ENCODE measurements at places on chromosomes 2 and 18. TPM values are rescaled to one million over a fixed set of nuclear protein-coding genes. Genes with fewer than 3 reads are reported as not detected.

ERBB4 gene
- total RNA-seq = under 0.01 TPM

FMNL2 gene
- 23.5 TPM for total RNA-seq

SOCS6 gene
- 22.3 TPM for total RNA-seq

PLEK gene
- total RNA-seq = 3.1 TPM

UPP2 gene
- not detected for total RNA-seq

- H3K4me3 ChIP-seq = no peak overlapping the region
- no peaks in the 10 kb centered on the region for H3K27me3 ChIP-seq
- no peak for DNase-seq
- no peaks in the 10 kb centered on the region for H3K4me1 ChIP-seq
- no peak overlapping the region for H3K27ac ChIP-seq
Measured at GRCh38 chr2:17208511-17208910, 309.7 kb downstream of the RAD51AP2 start.

DNA sequence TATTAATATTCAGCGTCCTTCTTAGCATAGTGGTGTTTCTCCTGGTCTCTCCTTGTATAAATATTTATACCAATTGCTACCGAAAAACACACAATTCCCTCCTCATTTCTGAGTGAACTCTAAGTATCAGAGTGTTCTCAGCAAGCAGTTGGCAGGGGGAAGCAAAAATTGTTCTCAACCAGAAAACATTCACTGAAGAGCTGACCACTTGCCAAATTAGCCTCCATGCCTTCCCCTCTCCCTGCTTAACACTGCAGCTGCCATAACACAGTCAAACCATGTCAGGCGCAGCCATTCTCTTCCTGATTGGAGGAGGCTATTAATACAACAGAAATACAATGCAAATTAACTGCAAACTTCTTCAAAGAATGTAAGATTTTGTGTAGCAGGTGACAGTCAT is 105.0 kb downstream of the COL6A3 start:
- H3K27ac ChIP-seq = peak overlapping the region; percentile 83
- H3K27me3 ChIP-seq = no peaks in the 10 kb centered on the region
- H3K36me3 ChIP-seq = no peaks in the 10 kb centered on the region
- H3K4me3 ChIP-seq = no peak overlapping the region

DNA sequence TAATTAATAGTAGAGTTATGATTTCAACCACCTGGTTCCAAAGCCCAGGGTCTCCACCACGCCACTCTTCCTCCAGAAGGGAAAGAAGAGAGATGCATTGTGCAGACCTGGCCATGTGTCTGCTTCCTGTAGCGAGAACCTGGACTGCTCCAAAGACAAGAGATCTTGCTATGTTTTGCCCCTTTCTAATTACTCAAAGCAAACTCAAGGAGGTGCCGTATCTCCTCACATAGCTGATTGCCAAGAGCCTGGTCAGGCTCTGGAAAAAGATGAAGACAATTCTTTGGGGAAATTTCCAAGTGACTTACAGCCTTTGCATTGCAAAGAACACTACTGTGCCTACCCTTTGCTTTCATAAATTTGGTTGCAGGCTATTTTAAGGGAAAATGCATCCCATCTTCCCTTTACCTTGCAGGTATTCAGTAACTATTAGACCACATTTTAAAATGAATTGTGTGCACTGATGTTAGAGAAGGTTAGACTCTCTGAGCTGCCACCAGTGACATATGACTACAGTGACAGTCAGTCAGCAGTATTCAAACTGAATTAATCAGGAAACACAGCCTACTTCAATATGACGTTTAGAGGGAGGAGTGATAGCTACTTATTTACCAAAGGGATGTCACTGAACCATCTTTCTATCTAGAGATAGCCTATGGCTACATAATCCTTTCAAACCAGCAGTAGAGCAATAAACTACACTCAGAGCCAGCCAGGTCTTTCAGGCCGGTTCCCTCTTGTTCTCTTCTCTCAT is 842.1 kb upstream of the FANCL start:
- H3K27ac ChIP-seq = no peak overlapping the region
- peak; percentile 78 for DNase-seq
- H3K4me1 ChIP-seq = no peaks in the 10 kb centered on the region
- no peaks in the 10 kb centered on the region for H3K27me3 ChIP-seq

DNA sequence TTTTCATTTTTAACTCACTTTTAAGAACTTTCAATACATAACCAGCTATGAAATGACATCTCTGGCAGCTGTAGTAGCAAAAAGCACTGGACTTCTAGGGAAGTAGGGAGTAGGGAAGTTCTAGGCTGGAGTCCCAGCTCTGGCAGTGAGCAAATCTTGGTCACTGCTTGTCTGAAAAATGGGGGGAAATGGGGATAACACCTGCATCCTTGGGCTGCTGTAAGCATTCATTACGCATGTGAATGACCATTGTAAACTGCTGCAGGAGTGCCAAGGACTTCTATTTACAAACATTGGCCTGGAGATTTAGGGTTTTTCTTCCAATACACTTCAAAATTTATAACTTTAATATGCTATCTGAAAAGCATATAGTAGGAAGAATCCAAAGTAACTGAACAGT is 972 bp upstream of the MPP4 start:
- H3K4me1 ChIP-seq = peaks cover 14% of the 10 kb centered on the region
- no peak overlapping the region for H3K4me3 ChIP-seq
- peaks cover 42% of the 10 kb centered on the region for H3K36me3 ChIP-seq
- H3K27me3 ChIP-seq = no peaks in the 10 kb centered on the region
- DNase-seq = peak; percentile 21
- H3K27ac ChIP-seq = no peak overlapping the region

- no peaks in the 10 kb centered on the region for H3K4me1 ChIP-seq
- no peak for DNase-seq
- H3K27ac ChIP-seq = no peak overlapping the region
Measured at GRCh38 chr2:223967981-223968380, 10.7 kb downstream of the MRPL44 start.

GRCh38 chr2:224881846-224882245 is 160.4 kb downstream of the DOCK10 start:
- H3K4me1 ChIP-seq = no peaks in the 10 kb centered on the region
- H3K27ac ChIP-seq = no peak overlapping the region
- H3K36me3 ChIP-seq = no peaks in the 10 kb centered on the region
- no peaks in the 10 kb centered on the region for H3K27me3 ChIP-seq
- H3K4me3 ChIP-seq = no peak overlapping the region
- DNase-seq = no peak

DNA sequence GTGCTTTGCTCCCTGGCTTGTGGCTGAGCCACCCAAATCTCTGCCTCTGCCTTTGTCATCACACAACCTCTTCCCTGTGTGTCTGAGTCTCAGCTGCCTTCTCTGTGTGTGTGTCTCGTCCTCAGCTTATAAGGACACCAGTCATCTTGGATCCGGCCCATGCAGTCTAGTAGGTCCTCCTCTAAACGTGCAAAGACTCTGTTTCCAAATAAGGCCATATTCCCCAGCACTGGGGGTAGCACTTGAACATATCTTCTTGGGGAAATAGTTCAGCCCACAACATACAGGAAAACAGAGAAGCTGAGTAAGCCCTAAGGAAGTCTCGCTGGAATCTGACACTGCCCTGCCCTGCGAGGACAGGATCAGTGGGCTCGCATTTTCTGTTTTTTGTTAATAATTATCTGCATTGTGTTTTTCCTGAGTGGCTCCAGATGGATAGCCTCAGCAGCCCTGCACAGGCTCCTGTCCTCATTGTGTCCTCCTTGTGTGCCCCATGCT is 42.1 kb downstream of the MTCL1 start:
- H3K27ac ChIP-seq = peak overlapping the region; percentile 31
- no peak for DNase-seq
- no peaks in the 10 kb centered on the region for H3K36me3 ChIP-seq
- H3K27me3 ChIP-seq = no peaks in the 10 kb centered on the region
- H3K4me1 ChIP-seq = peaks cover 43% of the 10 kb centered on the region

DNA sequence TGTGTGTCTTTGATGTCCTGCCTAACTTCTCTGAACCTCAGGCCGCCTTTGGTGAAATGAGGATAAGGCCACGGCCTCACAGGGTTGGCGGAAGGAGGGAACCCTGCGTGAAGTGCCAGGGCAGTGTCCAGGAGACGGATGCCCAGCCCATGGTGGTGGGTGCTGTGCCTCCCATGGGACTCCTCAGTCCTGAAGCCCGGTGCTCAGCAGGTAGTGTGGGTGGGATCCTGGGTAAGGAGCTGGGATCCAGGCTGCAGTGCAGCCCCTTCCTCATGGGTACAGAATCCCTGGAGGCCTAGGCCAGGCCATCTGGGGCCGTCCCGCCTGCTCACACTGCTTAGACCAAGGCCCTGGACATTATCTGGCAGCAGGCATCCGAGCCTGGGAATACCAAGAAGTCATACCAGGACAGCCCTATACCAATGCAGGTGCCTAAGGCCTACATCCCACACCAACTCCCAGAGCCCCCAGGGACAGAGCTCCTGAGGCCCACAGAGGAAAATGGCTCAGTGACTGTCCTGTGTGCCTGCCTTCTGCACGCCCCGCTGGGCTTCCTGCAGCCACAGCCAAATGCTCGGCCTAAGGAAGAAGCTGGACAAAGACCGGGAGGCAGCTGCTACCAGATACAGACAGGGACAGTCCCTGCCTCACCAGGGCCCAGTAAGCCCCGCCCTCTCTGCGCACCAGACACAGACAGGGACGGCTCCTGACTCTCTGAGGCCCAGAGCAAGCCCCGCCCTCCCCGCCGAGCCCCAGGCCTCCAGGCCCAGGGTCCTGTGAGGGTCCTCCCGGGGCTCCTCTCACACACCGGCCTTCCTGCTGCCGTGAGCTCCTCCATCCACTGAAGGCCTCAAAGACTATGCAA is 78.0 kb downstream of the NDUFA10 start:
- peaks cover 5% of the 10 kb centered on the region for H3K36me3 ChIP-seq
- peaks cover 19% of the 10 kb centered on the region for H3K4me1 ChIP-seq
- H3K27me3 ChIP-seq = no peaks in the 10 kb centered on the region
- DNase-seq = no peak
- no peak overlapping the region for H3K27ac ChIP-seq
- H3K4me3 ChIP-seq = no peak overlapping the region

GRCh38 chr18:23971666-23972230 is 42.8 kb upstream of the TTC39C start:
- no peak overlapping the region for H3K4me3 ChIP-seq
- DNase-seq = no peak
- H3K27ac ChIP-seq = no peak overlapping the region
- no peaks in the 10 kb centered on the region for H3K36me3 ChIP-seq

DNA sequence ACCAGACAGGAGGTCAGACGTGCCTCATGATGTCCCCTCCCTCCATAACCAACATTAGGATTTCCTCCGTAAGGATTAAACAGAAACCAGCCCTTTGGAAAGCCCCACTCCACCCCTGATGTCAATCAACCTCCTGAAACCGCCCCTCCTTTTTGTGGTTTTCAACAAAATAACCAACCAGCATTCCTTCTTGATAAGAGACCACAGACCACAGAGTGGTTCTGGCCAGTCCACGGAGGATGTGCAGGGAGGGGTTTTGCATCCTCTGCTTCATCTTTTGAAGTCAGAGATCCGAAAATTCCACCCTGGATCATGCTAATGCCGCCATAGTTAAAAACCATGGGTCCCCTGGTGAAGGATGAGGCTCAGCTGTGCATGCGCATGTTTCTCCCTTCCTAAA is 180.0 kb upstream of the CCDC150 start:
- no peaks in the 10 kb centered on the region for H3K27me3 ChIP-seq
- DNase-seq = no peak
- H3K36me3 ChIP-seq = no peaks in the 10 kb centered on the region
- H3K4me1 ChIP-seq = no peaks in the 10 kb centered on the region
- no peak overlapping the region for H3K27ac ChIP-seq

DNA sequence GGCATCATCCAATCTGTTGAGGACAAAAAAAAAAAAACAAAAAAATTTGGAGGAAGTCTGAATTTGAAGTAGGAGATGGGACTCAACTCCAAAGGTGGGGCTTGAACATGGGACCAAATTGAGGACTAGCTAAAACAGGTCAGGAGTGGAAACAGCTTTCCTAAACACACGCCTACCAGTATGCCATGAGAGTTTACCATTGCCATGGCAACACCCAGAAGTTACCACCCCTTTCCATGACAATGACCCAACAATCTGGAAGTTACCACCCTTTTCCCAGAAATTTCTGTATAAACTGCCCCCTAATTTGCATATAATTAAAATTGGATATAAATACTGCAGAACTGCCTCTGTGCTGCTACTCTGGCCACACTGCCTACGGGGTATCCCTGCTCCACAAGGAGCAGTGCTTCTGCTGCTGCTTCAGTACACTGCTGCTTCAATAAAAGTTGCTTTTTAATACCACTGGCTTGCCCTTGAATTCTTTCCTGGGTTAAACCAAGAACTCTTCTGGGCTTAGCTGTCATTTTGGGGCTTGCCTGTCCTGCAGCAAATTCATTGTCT is 73.3 kb upstream of the FSIP2 start:
- H3K4me3 ChIP-seq = no peak overlapping the region
- H3K27me3 ChIP-seq = no peaks in the 10 kb centered on the region
- H3K27ac ChIP-seq = no peak overlapping the region
- H3K4me1 ChIP-seq = no peaks in the 10 kb centered on the region

DNA sequence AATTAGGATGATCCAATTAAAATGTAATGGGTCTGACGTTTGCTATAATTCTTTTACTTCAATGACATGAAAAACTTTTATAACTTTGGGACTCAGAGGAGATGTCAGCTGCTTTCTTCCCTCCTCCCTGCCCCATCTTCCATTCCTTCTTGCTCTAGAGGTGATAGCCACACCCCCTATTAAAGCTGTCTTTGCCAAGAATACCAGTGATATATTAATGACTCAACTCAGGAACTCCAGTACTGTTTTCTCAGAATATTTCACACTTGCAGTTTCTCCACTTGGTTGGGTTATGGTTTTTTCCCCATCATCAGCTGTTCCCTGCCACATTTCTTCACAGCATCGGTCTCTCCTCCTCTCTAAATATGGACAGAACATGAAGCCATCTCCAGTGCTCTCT is 184.0 kb downstream of the KCNE4 start:
- H3K36me3 ChIP-seq = no peaks in the 10 kb centered on the region
- no peaks in the 10 kb centered on the region for H3K4me1 ChIP-seq
- H3K4me3 ChIP-seq = no peak overlapping the region
- no peak for DNase-seq

GRCh38 chr2:165573534-165574461 is 104.3 kb downstream of the CSRNP3 start:
- no peak overlapping the region for H3K27ac ChIP-seq
- H3K36me3 ChIP-seq = no peaks in the 10 kb centered on the region
- H3K27me3 ChIP-seq = no peaks in the 10 kb centered on the region
- H3K4me1 ChIP-seq = peaks cover 4% of the 10 kb centered on the region
- peak overlapping the region; percentile 39 for H3K4me3 ChIP-seq

DNA sequence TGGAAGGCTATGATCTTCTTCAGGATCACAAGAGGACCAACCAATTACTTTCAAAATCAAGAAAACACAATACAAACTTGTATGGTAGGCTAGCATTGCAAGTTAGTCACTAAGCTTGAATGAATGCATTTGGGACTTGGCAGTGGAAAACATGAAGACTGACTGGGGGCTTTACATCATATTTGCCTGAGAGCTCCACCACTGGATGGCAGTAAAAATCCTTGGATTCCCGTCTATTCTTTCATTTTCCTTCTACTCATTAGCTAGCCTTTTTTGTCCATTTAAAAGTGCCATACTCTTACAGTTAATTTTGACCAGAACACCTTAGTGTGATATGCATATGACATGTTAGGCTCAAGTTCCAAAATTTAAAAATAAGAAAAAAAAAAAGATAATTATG is 63.5 kb upstream of the RASGRP3 start:
- DNase-seq = no peak
- no peak overlapping the region for H3K27ac ChIP-seq
